Naive B cell (primary cell): ENCODE measurements at places on chromosomes 16 and 17. TPM values are rescaled to one million over a fixed set of nuclear protein-coding genes. Genes with fewer than 3 reads are reported as not detected.
A peak's percentile ranks its signal among the peaks of the same experiment; 100 is the strongest.

Gene CRISPLD2
- 0.87 TPM for polyA plus RNA-seq

Gene RAP1GAP2
- 2.9 TPM for polyA plus RNA-seq

- peak; percentile 75 for DNase-seq
Observed at GRCh38 chr17:41308918-41309359, at the start of gene KRTAP16-1. Gene KRTAP16-1 (minus strand): TSS chr17:41309309. CDS start chr17:41309253, 56 bp downstream.

DNA sequence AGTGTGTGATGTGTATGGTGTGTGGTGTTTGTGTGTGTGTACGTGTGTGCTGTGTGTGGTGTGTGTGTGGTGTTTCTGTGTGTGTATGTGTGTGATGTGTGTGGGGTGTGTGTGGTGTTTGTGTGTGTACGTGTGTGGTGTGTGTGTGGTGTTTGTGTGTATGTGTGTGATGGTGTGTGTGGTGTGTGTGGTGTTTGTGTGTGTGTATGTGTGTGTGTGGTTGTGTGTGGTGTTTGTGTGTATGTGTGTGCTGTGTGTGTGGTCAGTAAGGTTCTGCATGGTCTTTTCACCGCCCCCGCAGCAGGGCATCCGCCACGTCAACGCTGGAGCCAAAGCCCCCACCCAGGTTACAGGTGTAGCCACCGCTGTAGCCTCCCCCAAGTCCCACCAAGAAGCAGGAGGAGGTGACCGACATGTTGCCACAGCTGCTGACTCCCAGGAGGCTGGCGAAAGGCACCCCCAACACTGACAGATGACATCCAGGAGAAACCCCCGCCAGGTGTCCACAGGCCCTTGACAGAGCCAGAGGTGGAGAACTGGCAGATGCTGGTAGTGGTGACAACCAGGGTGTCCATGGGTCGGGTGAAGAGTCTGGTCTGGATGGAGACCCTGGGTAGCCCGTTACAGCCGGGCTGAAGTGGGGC lies 9.3 kb upstream of the KRT17 start:
- DNase-seq, result no peak

GRCh38 chr16:53089434-53090285 lies 34.9 kb downstream of the CHD9 start:
- DNase-seq, result no peak

DNA sequence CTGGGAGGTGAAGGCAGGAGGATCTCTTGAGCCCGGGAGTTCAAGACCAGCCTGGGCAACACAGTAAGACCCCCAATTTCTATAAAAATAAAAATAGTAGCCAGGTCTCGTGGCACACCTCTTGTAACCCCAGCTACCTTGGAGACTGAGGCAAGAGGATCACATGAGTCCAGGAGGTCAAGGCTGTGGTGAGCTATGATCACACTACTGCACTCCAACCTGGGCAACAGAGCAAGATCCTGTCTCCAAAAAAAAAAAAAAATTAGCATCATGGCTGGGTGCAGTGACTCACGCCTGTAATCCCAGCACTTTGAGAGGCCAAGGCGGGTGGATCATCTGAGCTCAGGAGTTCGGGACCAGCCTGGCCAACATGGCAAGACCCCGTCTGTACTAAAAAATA lies 6.7 kb upstream of the CBX2 start:
- DNase-seq, result no peak

DNA sequence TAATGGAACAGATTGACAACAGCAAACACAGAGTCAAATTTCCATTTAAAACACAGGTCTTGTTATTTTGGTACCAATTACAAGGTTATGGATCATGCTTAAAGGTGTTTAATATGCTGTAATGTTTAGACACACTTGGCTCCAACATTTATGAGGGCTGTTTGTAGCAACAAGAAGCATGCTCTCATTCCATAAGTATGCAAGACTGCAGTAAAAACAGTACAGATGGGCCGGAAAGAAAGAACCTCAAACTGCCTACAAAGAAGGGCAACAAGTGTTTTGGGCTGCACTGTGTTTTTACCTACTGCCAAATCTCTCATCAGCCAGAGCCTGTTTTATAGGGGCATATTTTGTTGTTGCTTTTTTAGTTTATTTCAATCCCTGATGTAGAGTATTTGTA lies 100.5 kb upstream of the HS3ST3A1 start:
- no peak for DNase-seq

- DNase-seq, result no peak
Observed at GRCh38 chr16:50416388-50416787, 47.6 kb upstream of the BRD7 start.

- no peak for DNase-seq
Observed at GRCh38 chr16:80806927-80807340, 2.5 kb upstream of the CDYL2 start.

GRCh38 chr17:43791589-43791988 lies 11.4 kb downstream of the CFAP97D1 start:
- DNase-seq, result no peak

DNA sequence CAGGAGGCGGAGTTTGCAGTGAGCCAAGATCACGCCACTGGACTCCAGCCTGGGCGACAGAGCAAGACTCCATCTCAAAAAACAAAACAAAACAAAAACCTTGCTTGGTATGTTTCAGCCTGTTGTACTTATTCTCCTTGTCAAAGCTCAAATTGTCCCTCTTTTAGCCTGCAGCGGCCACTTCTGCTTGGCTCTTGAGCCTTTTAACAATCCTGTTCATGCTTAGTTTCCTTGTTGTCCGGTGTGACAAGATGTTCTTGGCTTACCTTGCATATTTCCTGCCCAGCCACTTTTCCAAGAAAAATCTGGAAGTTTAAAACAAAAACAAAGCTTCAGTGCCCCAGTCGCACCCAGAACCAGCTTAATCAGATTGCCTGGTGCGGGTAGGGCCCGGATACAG lies 81.0 kb downstream of the ABCC1 start:
- DNase-seq, result no peak

- no peak for DNase-seq
Observed at GRCh38 chr17:2551493-2551892, 39.8 kb upstream of the METTL16 start.
